ENCODE measurements at places on chromosomes 2 and 18.
A peak's percentile ranks its signal among the peaks of the same experiment; 100 is the strongest.

DNA sequence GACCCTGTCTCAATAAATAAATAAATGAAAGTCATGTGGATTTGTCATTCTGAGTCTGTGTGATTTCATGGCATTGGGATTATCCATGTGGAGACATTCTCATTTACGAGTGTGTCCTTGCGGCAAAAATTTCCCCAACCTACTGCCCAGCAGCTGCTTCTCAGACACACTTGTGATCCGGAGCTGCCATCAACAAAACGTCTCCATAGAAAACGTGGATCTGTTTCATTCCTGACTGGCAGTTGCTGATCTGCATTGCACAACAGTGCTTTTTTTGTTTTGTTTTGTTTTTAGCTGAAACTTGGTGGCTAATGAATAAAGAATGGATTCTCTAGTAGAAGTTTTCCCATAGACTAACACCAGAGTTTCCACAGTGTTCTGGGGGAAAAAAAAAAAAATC lies 74.7 kb downstream of the TGIF1 start:
- no peak for DNase-seq

GRCh38 chr18:2903006-2903405 lies 56.2 kb downstream of the EMILIN2 start:
- DNase-seq = peak; percentile 11

DNA sequence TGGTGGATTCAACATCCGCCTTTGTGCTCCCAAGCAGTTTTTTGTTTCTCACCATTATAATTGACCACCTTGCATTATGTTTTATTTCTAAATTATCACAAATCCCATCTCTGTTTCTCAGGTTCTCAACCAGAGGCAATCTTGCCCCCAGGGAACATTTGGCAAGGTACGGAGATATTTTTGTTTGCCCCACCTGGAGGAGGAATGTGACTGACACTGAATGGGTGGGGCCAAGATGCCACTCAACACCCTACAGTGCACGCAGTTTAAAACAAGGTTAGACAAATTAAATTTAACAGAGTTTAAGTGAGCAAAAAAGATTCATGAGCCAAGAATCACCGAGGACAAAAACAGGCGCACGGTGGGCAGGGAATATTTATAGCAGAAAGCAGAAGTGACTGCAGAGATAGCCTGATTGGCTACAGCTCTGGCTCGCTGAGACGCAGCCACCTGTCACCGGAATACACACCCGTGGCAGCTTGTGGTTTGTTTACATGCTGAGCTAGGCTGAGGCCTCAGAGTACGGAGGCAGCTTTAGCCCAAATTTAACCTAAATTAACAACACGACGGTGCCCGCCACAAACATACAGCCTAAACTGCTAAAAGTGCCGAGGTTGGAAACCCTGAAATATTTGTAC lies 150.0 kb upstream of the ALKAL2 start:
- DNase-seq = no peak

- no peak for DNase-seq
These were observed 637 bp upstream of the SFT2D3 start for GRCh38 chr2:127700527-127701192.

Measured in foreskin keratinocyte (primary cell).